Left lung (tissue), 14 donors: ENCODE measurements at places on chromosomes 1 and 21. TPM values are rescaled to one million over a fixed set of nuclear protein-coding genes. Genes with fewer than 3 reads are reported as not detected.

Gene BRINP3
- 1.6 TPM for total RNA-seq

Gene C1orf185
- total RNA-seq, result not detected

Gene ALX3
- total RNA-seq, result not detected

Gene USP48
- 57.9 TPM for total RNA-seq

Gene DCST1
- not detected for total RNA-seq

Gene AKR7A3
- 0.52 TPM for total RNA-seq

Gene PRELP
- 19.3 TPM for total RNA-seq

Gene PRDM16
- 14.9 TPM for total RNA-seq

Gene LRRC53
- not detected for total RNA-seq

Gene LEMD1
- total RNA-seq, result 2.2 TPM

Gene RNU11
- total RNA-seq, result not detected

Gene PGLYRP3
- total RNA-seq, result not detected

Gene GPR37L1
- 0.09 TPM for total RNA-seq

Gene MACO1
- 18.8 TPM for total RNA-seq

Gene PFKFB2
- total RNA-seq, result 52.6 TPM

Gene PRR9
- total RNA-seq, result not detected

Gene IFI6
- total RNA-seq, result 341 TPM

Gene EPRS1
- 120 TPM for total RNA-seq

Gene C4BPB
- total RNA-seq, result 4.3 TPM

Gene RNU1-2
- total RNA-seq, result 3,444 TPM

Gene OR14I1
- total RNA-seq, result not detected

Gene VHLL
- not detected for total RNA-seq

Gene KIF14
- total RNA-seq, result 2.2 TPM

Gene PRPF38A
- 36.6 TPM for total RNA-seq

Gene FCRL6
- total RNA-seq, result 2.2 TPM

Gene FAM43B
- 1.1 TPM for total RNA-seq

Gene PLEKHA6
- 14.0 TPM for total RNA-seq

Gene PCSK9
- 55.0 TPM for total RNA-seq

Gene DHRS3
- total RNA-seq, result 53.6 TPM

Gene OR2G6
- total RNA-seq, result not detected

Gene GNAT2
- not detected for total RNA-seq

Gene MAP3K6
- 81.7 TPM for total RNA-seq

Gene INAVA
- total RNA-seq, result 5.5 TPM

Gene NBPF4
- total RNA-seq, result not detected

Gene KCNE2
- total RNA-seq, result not detected

Gene KRTAP19-1
- not detected for total RNA-seq
